Stimulated activated CD8-positive, alpha-beta memory T cell treated with anti-CD3 and anti-CD28 coated beads, Interleukin-4, amount 100 ng/mL, for 4 hours (primary cell): ENCODE measurements at places on chromosomes 13 and 19.

DNA sequence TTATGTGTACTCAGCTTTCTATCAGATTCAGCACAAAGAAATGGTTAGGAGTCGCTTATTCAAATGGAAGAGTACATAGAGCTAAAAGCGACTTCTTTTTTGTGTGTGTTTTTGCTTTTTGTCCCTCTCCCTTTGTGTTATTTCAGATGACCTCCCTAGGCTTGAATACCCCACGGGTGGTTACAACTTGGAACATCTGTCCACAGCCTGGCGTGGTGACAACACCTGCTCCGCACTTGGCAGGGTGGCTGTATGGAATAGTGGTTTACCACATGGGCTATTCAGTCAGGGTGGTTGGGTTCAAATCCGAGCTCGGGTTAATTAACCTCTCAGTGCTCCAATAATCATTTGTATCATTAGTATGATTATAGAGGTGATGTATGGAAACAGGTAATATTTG lies 151.6 kb upstream of the FREM2 start:
- no peak for DNase-seq

- DNase-seq = no peak
Measured at GRCh38 chr19:5042556-5042955, 73.6 kb downstream of the KDM4B start.

- no peak for DNase-seq
Measured at GRCh38 chr13:21130116-21130515, 46.2 kb downstream of the SKA3 start.

- no peak for DNase-seq
Measured at GRCh38 chr19:57192993-57193392, 1.7 kb downstream of the ZNF264 start.

DNA sequence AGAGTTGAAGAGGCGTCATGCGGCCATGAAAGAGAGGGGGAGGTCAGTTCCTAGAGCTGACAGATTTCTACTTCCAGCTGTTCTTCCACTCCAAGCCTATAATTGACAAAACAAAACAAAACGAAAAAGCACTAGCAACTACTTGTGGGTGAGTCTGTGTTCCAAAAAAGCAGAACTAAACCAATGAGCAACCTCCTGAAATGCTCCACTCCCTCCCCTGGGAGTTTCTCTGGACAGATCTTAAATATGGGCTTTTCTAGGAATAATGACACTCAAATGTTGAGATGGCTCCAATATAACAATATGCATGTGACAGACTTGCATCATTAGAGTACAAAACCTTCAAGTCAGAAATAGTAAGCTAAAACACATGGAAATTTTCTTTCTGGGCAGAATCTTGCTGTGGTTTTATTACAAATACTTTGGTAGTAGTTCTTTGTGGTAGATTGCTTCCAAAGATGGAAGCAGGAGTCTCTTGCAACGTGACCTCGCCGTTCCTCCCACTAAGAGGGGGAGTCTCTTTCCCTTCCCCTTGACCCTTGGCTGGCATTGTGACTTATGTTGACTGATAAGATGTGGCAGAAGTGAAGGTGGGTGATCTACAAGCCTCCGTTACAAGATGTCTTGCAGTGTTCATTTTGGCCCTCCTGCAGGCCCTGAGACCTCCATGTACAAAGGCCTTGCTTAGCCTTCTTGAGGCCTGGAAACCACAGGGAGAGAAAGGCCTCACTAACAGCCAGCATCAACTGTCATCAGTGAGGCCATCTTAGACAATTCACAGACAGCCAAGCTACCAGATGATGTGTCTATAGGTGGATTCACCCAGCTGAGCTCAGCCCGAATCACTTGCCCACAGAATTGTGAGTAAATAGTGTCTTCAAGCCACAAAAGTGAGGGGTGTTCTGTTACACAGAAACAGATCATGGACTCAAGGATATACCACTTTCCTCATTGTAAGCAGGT lies 173.1 kb upstream of the RFC3 start:
- no peak for DNase-seq

DNA sequence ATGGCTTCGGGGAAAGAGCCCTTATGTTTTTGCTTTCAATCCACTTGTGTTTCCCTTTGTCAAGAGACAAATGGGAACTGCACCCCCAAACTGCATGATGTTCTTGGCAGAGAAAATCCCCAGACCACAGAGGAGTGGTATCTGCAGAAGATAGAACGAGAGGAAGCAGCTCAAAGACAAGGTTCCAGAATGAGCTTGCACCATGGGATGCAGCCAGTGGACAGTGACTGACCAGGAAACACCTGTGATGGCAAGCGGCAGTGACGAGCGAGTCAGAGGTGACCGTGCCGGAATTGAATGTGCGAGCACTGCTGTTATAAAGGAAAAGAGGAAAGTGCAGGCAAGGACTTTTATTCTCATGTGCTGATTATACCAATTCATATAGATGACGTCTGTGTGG lies 46.3 kb downstream of the IRS2 start:
- DNase-seq = no peak

- DNase-seq = no peak
Measured at GRCh38 chr13:94394723-94395122, 84.8 kb downstream of the DCT start.

DNA sequence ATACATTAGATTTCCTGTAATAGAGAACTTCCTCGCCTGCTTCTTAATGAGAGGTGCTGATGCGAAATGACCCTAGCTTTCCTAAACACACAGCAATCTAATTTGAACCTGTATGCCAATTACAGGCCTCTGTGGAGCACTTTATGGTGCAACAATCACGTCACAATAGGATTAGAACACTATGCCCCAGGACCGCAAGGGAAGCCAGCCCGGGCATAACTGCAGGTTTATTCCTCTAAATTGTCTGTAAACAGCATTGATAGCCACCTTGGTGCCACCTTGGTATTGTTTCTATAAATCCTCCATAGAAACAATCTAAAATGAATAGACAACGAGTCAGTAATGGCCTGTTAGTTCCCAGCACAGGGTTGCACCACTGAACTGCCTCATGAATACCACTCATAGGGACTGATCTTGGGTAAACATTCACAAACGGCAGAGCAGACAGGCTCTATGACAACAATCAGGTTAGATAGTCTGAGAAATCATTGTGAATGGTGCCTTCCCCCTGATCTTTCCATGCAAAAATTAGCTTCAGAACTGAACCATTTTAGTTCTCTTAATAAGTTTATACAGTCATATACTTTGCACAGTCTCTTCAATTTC lies 182.5 kb upstream of the OBI1 start:
- no peak for DNase-seq

GRCh38 chr13:94352057-94352456 lies 127.4 kb downstream of the DCT start:
- no peak for DNase-seq

- no peak for DNase-seq
Measured at GRCh38 chr13:43764349-43764748, 22.4 kb downstream of the ENOX1 start.

- DNase-seq = no peak
Measured at GRCh38 chr13:107324416-107325204, 756.7 kb upstream of the ARGLU1 start.

DNA sequence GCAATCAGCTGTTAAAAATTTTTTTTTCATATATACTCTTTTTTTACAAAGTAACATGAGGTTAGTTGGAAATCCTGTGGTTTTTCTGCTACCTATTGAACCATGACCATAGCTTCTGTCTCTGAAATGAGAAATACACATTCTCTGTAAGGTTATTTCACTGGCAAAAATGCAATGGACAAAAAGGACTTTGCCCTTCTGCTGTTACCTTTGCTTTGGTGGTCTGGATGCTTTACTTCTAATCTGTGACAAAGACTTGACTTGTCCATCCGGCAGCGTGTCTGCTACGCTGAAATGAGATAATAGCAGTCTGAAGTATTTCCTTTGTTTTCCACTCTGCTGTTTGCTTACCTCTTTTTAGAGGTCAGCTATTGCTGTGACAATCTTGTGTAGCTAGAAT lies 412.8 kb downstream of the SLITRK6 start:
- DNase-seq = no peak

DNA sequence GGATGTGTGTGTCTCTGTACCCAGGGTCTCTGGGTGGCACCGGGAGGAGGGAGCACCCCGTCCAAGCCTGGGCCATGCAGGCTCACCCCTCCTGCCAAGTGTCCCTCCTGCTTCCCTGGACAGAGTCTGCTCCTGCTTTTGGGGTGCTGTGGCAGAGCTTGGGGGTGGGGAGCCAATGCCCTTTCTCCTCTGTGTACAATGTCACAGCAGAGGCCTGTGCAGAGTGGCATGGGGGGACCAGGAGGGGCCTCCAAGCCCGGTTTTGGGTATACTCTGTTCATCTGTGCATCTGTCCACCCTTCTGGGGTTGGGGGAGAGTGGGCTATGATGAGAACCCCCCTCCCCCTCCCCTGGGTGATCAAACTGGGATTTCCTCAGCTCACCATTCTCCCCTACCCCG lies 33.5 kb downstream of the PDE4A start:
- DNase-seq = no peak
